ENCODE measurements at places on chromosomes 2 and 18. TPM values are rescaled to one million over a fixed set of nuclear protein-coding genes. Genes with fewer than 3 reads are reported as not detected.

The DOK6 gene
- 15.1 TPM for total RNA-seq

The GREB1L gene
- 2.3 TPM for total RNA-seq

The COBLL1 gene
- 43.7 TPM for total RNA-seq

The BOLA3 gene
- 27.8 TPM for total RNA-seq

GRCh38 chr2:33392366-33392765 is 84.1 kb upstream of the RASGRP3 start:
- DNase-seq = no peak

DNA sequence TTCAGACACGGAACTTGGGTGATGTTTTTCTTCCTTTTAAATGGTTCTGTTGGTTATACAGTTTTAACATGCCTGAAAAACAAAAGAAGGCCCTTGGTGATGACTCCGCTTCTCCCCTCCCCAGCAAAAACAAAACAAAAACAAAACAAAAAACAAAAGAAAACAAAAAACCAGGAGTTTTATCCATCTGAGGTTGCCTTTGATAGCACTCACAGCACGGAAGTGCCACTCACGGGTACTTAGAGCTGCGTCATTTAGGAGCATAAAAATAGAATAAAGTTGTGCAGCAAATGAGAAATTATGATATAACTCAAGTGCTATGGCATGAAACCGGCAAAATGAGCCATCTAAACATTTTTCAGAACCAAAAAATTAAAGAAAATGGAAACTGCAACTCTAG is 57.7 kb downstream of the ZEB2 start:
- no peak for DNase-seq

GRCh38 chr18:45384962-45385315 is 230.3 kb upstream of the SLC14A2 start:
- DNase-seq = no peak

GRCh38 chr18:30004965-30005364 is 1037.6 kb downstream of the DSC3 start:
- DNase-seq = no peak

- DNase-seq = peak; percentile 36
These were observed 592 bp downstream of the PSD4 start for GRCh38 chr2:113174376-113174750.

DNA sequence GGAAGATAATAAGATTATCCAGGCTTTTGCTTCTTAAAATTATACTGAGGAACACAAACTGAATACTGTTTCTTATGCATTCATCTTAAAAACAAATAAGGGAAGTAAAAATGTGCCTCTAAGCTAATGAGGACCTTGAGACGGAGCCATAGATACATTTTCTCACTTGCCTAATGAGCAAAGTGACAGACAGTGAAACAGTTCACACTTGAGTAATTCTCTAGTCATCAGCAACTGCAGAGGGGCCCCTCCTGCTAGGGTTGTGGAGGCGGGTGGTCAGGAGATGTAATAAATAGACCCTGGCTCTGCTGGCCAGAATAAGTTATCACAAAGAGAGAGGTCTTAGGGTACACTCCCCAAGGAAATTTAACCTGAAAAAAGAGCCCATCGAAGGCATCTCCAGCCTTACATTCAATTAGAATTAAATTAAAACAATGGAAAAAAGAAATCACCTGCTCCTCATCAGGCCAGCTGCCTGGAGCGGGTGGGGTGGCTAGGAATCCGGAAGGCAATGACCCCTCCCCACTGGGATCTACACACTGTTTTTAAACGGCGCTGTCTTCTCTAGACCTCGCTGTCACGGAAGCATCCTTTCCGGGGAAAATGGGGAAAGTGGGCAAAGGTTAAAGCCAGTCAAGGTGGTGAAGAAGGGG is 32.6 kb upstream of the INSIG2 start:
- DNase-seq = no peak

DNA sequence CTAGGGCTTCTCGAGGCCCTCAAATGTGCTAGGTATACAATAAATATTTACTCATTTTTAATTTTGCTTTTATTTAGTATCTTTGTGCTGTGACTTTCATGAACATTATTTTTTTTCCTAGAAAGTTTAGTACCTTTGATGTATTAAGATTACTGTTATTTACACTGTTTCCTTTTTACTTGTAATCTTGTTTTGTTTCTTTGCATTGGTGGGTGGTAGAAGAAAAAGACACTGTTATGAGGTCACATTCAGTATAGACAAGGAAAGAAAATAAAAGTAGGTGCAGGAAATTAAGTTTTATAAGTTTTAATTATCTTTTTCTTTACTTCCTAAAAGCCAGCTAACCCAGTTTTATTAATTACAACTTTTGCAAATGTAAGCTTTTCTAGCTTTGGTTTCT is 23.0 kb downstream of the MALT1 start:
- no peak for DNase-seq

- DNase-seq = no peak
These were observed 17.7 kb downstream of the PAX8 start for GRCh38 chr2:113260991-113261390.

DNA sequence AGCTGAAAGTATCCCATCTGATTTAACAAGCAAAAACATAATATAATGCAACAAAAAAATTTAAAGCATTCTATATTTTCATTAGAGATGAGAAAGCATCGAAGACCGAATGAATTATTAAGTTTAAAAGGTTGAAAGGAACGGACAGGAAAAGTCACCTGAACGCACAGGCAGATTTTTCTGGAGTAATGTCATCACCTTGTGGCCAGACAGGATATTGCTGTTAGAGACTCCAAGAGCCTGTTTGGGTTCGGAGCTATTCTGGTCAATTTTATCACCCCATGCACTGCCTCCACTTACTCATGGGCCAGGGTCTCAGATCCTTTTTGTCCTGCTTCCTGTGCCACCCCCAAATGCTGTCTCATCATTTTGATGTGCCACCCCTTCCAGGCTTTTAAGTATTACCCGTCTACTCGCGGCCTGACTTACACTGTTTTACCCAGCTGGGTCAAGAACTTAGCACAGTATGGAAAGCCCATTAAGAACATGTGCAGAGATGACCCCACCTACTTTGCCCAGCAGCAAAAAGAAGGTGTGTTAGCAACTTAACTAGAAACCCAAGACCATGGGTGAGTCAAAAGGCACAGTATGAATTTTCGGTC is 27.3 kb downstream of the GKN2 start:
- DNase-seq = no peak

Measured in chondrocyte (in vitro differentiated cells).